ENCODE measurements at places on chromosomes 16 and 17. TPM values are rescaled to one million over a fixed set of nuclear protein-coding genes. Genes with fewer than 3 reads are reported as not detected.

DNA sequence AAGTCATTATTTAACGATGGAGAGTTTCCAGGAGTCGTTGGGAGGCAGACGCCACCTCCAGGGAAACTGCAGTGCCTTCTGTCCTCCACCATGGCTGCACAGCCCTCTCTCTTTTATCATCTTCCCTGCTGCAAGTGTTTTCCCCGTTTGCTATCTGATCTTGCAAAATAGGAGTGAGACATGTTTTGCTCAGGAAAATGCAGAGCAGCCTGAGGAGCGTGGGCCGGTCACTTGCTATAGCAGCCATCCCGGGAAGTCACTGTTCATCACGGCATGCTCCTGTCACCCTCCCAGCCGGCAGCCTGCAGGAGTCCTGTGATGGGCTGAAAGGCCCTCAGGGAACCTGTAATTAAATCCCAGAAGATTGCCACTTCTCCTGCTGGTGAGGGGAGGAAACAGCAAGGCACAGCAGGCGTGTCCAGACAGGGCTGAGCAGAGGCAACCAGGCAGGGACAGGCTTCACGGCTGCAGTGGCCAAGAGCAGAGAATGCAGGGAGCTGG, 143.1 kb downstream of the GSG1L start:
- peak; percentile 60 for DNase-seq

- DNase-seq: no peak
Observed at GRCh38 chr17:42526031-42526444, 10.0 kb upstream of the NAGLU start.

C16orf46 gene
- total RNA-seq: not detected

CRYBA1 gene
- total RNA-seq: not detected

Measured in G401 (cell line).